ENCODE measurements at places on chromosomes 4 and X.

DNA sequence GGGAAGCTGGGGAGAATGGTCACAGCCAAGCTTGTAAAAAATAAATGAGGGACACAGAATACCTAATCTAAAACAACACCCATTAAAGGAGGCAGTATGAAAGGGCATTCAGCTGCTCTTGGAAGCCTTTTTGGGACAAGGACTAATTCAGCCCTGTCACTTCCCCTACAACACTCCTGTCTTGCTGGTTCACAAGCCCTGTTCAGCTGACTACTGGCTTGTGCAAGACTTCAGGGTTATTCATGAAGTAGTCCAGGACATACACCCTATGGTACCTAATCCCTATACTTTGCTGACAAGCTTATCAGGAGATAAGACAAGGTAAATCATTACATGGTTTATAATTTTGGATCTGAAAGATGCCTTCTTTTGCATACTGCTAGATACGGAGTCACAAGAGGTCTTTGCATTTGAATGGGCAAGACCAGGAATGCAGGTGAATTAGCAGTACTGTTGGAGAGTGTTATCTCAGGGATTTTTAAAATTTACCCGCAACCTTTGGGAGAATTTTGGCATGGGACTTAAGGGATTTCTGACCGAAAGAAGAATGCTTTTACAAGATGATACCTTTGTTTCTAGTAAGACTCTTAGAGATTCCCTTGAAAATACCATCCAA lies 103.2 kb upstream of the LANCL3 start:
- no peak for DNase-seq

DNA sequence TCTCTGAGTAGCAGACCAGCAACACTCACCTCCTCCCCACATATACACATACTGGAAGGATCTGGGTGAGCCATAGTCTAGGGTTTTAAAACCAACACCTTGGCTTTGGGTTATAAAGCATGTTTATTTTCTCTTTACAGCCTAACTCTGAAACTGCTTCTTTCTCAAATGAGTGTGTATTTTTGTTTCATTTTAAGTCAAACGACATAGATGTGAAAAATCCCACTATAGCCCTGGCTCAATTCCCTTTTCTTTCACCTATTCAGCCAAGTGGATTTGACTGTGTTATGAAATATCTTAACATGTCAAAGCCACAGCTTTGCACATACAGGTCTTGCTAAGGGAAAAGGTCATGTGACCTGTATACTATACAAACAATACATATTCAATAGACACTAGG lies 13.8 kb downstream of the NEXMIF start:
- DNase-seq = no peak

DNA sequence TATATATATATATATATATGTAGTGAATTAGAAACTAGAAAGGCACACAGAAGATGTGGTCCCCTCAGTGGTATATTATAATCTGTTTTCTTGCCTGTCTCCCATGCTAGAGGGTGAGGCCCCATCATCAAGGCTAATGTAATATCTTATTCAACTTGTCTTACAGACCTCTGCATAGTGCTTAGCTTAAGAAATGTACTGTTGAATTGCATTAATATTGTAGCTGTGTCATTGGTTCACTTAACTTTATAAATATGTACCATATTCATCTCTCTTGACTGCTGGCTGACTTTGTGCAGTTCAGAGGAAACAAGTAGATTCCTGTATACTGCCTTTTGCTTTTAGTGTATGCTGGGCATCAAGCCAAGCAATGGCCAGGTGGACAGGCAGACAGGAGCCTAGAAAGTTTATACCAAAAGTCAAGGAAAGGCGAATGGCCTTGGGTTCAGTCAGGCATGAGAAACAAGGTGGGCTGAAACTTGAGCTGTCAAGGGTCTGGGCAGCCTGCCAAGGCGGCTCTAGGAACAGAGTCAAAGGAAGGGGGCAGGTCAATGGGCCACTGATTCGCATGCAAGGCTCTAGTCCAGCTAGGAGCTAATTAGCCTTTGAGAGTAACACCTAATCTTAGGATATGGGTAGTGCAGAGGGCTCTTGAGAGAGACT lies 78.8 kb upstream of the LEF1 start:
- peak; percentile 38 for DNase-seq

- no peak for DNase-seq
These were observed 3.7 kb upstream of the GPR82 start for GRCh38 chrX:41720125-41720779.

DNA sequence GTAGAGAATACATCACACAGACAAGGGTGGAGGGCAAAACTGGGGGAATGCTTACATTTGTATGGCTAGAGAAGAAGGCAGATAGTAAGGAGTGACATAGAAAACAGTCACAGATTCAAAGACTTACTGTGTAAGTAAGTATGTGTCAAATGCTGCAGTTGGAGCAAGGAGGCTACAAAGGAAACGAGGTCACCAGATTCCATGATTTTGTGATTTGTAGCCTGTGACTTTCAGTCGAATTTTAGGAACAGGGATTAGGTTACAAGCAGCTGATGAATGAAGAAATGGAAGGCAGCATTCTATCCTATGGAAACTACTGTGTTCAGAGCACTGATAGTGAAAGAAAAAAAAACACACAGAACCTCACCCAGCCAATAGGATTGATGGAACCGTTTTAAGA lies 407.9 kb downstream of the IL15 start:
- DNase-seq = no peak

- DNase-seq = no peak
These were observed 39.6 kb upstream of the NKX1-1 start for GRCh38 chr4:1445716-1446445.

DNA sequence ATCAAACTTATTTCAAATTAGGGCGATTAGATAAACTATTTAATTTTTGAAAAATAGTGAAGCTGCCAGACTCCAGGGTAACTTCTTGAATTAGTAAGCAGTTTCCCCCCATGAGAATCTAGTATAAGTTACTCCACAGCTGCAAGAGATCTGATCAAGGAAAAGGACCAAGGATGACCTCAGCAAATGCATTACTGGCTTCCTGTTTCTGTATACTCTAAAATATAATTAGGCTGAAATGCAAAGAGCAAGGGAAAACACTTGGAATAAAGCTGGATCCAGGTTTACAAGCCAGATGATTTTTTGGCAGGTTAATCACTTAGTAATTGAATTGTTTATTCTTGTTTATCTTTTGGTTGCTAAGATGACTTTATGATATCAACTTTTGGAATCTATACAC lies 13.4 kb upstream of the P2RY10 start:
- no peak for DNase-seq

GRCh38 chr4:26724534-26724933 lies 136.1 kb upstream of the STIM2 start:
- no peak for DNase-seq

- DNase-seq = no peak
These were observed 198.7 kb upstream of the NOCT start for GRCh38 chr4:138816875-138817274.

DNA sequence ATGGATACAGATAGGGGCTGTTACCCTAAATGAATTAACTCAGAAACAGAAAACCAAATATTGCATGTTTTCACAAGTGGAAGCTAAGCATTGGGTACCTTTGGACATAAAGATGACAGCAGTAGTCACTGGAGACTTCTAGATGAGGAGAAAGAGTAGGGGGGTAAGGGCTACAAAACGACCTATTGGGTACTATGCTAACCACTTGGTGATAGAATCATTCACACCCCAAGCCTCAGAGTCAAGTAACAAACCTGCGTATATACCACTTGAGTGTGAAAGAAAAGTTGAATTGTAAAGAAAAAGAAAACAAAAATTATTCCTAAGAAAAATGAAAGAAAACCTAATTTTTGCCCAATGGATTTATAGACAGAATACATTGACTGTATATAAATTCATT lies 7.7 kb upstream of the ARAP2 start:
- no peak for DNase-seq

- no peak for DNase-seq
These were observed 187.6 kb downstream of the GUCY2F start for GRCh38 chrX:109294097-109294814.

- DNase-seq = no peak
These were observed 45.3 kb downstream of the HMGB2 start for GRCh38 chr4:173288698-173289352.

DNA sequence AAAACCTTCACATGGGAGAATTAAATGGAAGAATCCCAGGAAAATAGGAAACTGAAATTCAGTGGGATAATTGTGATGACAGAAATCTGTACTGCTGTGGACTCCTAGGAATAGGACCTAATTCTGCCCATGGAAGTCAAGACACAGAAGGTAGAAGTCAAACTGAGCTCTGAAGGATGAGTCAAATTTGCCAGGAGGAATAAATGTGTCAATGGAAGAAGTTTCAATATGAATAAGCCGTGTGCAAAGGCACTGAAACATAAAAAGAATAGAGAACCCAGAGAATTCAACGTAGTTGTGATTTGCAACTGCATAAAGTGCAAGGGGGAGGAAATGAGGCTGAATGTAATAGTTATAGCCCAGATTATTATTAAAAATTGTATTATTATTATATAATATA lies 11.6 kb downstream of the ENAM start:
- DNase-seq = no peak

- no peak for DNase-seq
These were observed 87.7 kb upstream of the RAB40AL start for GRCh38 chrX:102849396-102849795.

- DNase-seq = no peak
These were observed 3.5 kb upstream of the HTR2C start for GRCh38 chrX:114580336-114580735.

- peak; percentile 76 for DNase-seq
These were observed 3.1 kb upstream of the FGB start for GRCh38 chr4:154559494-154560418.

- no peak for DNase-seq
These were observed 16.2 kb upstream of the DAPP1 start for GRCh38 chr4:99800332-99801004.

Data from HT-29 (cell line).